Activated CD4-positive, alpha-beta memory T cell treated with anti-CD3 and anti-CD28 coated beads for 36 hours (primary cell): ENCODE measurements at places on chromosomes 6 and 20.

GRCh38 chr6:57190140-57190539 lies 18.0 kb downstream of the BAG2 start:
- no peak for DNase-seq

DNA sequence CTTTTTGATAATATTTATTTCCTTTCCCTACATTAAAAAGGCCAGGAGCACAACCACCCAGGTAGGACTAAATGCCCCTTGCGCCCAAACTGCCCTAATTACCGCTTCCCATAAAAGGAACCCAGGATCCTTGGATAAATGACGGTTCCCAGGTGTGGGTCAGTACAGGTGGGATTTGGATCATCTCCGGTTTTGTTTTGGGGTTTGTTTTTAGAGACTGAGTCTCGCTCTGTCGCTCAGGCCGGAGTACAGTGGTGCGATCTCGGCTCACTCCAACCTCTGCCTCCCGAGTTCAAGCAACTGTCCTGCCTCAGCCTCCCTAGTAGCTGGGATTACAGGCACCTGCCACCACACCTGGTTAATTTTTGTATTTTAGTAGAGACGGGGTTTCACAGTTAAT lies 28.4 kb downstream of the ZNF217 start:
- no peak for DNase-seq

DNA sequence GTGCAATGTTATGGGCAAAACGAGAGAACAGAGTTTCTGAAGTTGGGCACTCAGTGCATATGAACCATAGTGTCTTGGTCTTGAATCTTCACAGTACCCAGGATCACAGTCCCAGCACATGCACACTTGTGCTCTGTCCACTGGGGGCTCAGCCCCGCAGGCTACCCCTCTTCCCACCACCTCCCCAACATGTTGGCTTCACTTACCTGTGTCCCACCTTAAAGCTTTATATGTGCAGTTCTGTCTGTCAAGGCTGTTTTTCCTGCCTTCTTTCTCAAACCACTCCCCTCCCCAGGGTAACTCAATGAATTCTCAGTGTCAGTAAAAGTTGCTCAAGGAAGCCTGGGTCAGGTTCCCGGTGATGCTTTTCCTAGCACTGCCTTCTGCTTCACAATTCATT lies 129.9 kb downstream of the DOK5 start:
- DNase-seq: no peak

- DNase-seq: no peak
Measured at GRCh38 chr6:125469915-125470314, 168.1 kb upstream of the HDDC2 start.

DNA sequence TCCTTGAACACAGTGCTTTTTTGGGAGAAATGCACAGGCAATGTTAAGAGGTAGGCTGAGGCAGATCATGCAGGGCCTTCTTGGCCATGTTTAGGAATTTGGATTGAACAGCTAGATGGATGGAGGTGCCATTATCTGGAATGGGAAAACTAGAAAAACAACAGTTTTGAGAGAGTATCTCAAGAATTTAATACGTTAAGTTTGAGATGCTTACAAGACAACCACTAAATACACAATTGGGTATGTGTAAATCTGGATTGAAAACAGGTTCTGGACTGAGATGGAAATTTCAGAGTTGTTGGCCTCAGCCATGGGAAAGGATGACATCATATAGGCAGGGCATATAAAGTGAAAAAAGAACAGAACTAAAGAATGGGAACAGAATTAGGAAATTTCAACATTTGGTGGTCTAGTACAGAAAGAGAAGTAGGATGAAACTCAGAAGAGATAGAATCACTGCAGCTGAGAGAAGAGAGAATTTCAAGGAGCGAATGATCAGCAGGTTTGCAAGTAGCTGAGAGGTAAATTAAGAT lies 37.1 kb downstream of the NCOA7 start:
- no peak for DNase-seq

DNA sequence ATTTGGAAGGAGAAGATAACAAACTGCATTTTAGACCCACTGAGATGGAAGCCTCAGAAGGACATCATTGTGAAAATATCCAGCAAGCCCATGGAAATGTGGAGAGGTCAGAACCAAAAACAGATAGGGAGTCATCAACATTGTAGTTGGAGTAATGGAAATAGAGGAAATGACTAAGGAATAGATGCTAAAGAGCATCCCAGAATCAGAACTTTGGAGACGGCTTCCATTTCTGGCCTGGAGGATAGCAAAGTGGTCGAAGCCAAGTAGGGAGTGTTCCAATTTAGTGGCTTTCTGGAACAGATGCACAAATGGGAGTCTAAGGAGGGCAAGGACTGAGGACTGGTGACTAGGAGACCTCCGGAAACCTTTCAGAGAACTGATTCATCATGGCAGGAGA lies 3.6 kb downstream of the BEND6 start:
- no peak for DNase-seq

- no peak for DNase-seq
Measured at GRCh38 chr6:158043586-158044524, 62.2 kb downstream of the SYNJ2 start.

DNA sequence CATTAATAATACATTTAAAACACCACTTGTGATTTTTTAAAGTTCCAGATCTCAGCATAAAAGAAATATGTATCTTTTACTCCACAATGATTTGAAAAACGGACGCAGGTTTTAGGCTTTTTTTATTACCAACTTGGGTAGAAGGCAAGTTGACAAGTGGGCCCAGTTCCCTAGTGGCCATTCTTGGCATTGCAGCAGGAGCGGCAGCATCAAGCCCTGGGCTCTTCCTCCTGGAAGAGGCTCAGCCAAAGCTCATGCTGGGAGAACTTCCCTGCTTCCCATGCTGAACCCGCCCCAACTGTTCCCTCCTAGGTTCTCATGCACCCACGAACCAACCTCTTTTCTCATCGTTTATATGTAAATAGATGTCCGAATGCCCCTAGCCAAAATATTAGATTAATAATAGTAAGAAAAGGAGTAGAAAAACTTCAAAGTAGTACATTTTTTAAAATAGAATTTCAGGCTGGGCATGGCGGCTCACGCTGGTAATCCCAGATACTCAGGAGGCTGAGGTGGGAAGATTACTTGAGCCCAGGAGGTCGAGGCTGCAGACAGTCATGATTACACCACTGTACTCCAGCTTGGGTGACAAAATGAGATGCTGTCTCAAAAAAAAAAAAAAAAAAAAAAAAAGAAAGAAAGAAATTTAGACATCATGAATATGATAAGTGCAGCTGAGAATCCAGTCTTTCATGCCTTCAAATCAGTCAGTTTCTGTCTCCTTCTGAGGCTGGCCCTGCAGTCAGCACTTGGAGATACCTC lies 18.2 kb upstream of the MYB start:
- DNase-seq: peak; percentile 54

DNA sequence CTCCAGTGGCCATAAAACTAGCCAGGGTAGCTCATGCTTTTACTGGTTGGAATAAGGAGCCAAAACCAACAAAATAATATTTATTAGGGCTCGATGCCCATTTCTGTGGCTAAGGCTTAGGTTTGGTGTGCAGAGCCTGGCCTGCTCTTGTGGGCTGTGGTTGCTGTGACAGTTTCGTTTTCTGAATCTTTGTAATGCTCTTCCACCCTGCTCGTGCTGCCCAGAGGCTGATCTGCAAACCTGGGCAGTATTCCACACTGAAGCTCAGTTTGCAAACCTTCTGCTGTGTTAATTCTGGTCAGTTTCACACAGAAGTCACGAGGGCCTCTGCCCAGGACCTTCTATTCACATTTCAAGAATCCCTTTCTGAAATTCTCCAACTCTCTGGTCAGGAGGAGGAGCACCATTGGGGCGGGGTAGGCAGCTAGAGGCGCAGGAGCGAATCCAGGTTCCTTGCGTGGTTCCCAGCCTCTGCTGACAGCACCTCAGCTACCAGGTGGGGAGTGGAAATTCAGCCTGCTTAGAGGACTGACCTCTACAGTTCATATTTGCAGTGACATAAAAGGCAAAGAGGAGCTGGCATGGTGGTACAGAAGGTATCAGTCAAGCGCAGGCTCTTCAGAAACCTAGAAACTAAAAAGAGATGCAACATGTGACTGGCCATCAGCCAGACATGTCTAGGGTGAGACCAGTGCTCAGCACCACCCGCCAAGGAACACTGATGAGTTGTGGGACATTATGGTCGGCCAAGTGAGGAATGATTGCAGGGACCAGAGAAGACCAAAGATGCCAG lies 14.3 kb upstream of the C20orf144 start:
- peak; percentile 15 for DNase-seq

- DNase-seq: no peak
Measured at GRCh38 chr20:34389954-34390555, 27.0 kb downstream of the ITCH start.

DNA sequence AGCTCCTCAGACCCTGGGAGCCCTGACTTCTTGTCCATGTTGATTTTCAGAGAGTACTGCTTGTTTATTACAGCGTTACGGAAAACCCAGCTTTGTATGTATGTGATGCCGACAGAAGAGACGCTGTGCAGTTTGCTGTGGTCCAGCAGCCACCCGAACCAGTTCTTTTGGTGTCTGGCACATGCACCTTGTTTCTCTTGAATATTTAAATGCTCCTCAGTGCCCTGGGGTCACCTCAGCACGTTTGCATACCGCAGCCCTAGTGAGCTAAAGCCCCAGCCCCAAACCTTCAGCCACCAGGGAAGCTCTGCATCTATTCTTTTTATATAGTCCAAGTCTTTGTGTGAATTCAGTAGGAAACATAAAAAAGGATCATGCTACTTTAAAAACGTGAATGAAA lies 39.9 kb downstream of the AFDN start:
- no peak for DNase-seq

GRCh38 chr6:116364321-116364720 lies 6.4 kb upstream of the DSE start:
- no peak for DNase-seq

DNA sequence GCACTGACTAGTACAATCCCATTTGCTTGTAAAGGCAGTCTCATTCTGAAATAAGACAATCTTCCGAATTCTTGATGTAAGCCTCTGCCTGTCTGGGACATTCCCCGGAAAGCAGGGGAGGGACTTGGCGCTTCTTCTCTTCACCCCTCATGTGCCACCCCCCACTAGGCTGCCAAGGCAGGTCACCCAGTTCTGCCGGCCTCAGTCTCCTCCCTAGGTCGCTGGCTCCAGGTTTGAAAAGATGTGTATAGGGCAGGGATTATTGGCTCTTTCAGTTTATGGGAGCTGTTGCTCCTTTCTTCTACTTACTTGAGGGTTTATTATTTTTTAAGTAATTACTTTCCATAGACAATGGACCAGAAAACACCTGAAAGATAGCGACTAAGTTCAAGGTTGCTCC lies 158.1 kb upstream of the RPS6KA2 start:
- no peak for DNase-seq

- DNase-seq: no peak
Measured at GRCh38 chr6:16822975-16823717, 61.9 kb upstream of the ATXN1 start.

DNA sequence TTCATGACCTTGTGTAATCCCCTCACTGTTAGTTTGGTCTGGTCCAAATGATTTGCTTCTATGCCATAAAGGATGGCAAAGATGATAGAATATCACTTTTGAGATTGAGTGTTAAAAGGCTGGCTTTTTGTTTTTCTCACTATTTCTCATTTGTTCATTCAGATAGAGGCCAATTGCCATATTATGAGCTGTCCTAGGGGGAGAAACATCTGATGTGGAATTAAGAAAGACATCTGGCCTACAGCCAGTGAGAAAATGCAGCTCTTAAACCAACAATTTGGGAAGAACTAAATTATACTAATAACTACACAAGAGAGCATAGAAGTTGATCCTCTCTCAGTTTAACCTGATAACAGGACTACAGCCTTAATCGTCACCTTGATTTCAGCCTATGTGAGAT lies 1668.6 kb downstream of the GRIK2 start:
- no peak for DNase-seq

DNA sequence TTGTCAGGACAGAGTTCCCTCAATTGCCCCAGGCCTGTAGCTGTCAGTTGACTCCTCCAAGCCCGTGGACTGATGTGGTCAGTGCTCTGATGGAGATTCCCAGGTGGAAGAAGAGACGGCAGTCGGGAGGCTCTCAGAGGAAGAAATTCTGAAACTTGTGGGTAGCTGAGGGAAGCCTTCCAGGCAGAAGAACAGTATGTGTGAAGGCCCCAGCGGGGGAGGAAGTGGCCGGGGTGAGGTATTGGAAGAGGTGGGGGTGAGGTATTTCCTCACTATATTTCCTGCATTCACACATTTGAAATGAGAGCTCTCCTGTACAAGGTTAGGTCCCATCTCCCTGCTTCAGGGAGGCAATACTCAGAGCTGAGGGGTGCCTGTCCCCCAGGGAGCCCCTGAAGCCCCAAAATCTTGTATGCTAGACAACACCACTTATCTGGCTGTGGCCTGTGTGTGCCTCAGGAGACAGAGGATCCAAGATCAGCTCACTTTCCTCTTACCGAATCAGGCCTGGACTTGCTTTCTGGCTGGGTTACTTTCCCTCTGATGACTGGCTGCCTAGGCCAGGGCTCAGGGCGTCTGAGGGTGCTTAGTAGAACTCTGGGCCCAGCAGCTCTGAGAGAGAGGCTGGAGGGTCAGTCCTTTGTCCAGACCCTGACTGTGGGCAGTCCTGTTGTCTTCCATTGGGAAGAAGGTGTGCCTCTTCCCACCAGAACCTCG lies 49.3 kb upstream of the MYL9 start:
- peak; percentile 80 for DNase-seq

DNA sequence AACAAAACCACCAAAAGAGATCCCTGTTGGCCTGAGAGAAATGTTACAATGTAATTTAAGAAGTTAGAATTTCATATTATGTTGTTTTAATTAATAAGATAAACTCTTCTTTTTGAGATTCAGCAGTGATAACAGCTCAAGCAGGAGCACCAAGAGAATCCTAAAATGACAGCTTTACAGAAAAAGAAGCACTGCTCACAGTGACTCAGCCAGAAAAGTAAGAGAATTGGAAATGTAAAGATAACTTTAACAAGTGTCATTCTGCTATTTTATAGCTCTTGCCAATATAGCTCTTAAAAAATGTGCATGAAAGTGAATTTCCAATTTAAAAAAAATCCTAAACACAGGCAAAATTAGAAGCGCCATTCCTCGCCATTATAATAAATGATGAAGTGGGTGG lies 111.3 kb downstream of the UBE3D start:
- no peak for DNase-seq

DNA sequence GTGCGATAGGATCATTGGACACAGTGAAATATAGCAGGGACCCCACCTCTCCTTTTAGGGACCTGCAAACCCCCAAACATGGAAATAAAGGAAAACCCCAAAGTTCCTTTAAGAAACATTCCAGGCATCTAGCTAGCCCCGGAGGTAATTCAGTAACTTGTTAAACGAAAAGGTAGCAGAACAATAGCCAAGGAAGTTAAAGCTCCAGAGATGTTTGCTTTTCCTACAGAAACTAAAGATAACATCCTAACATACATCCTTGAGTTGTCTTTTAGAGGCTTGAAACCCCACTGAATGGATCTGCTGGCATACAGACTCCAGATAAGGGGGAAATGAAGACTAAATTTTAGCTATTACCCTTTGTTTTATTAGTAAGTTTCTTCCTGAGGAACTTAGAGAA lies 51.0 kb downstream of the FAM184A start:
- DNase-seq: no peak

- DNase-seq: no peak
Measured at GRCh38 chr6:24603241-24603640, 42.8 kb downstream of the KIAA0319 start.

- DNase-seq: no peak
Measured at GRCh38 chr20:24657878-24658620, 188.6 kb downstream of the SYNDIG1 start.

- DNase-seq: no peak
Measured at GRCh38 chr20:58330249-58330648, 20.7 kb downstream of the RAB22A start.
